Effector memory CD4-positive, alpha-beta T cell (primary cell): ENCODE measurements at places on chromosomes 5 and 9.

- DNase-seq: no peak
Measured at GRCh38 chr5:77498952-77499351, 6.8 kb upstream of the WDR41 start.

- no peak for DNase-seq
Measured at GRCh38 chr5:137648361-137648760, 87.5 kb downstream of the KLHL3 start.

GRCh38 chr9:9791611-9792010, 821.2 kb downstream of the PTPRD start:
- DNase-seq: no peak

DNA sequence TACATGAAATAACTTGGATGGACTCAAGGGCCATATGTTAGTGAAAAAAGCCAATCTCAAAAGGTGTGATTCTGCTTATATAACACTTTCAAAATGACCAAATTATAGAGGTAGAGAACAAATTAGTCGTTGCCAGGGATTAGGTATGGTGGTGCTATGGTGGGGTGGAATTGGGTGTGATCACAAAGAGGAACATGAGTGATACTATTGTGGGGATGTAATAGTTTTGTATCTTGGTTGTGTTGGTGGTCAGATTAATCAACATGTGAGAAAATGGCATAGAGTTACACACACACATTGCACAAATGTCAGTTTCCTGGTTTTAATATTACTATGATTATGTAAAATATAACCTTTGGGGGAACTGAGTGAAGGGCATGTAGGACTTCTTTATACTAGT, 31.9 kb downstream of the CAMK4 start:
- no peak for DNase-seq
